NCI-H1048 (cell line): ENCODE measurements at places on chromosomes 12 and 14.

GRCh38 chr14:56241461-56241860 is 123.2 kb downstream of the PELI2 start:
- no peak for DNase-seq

DNA sequence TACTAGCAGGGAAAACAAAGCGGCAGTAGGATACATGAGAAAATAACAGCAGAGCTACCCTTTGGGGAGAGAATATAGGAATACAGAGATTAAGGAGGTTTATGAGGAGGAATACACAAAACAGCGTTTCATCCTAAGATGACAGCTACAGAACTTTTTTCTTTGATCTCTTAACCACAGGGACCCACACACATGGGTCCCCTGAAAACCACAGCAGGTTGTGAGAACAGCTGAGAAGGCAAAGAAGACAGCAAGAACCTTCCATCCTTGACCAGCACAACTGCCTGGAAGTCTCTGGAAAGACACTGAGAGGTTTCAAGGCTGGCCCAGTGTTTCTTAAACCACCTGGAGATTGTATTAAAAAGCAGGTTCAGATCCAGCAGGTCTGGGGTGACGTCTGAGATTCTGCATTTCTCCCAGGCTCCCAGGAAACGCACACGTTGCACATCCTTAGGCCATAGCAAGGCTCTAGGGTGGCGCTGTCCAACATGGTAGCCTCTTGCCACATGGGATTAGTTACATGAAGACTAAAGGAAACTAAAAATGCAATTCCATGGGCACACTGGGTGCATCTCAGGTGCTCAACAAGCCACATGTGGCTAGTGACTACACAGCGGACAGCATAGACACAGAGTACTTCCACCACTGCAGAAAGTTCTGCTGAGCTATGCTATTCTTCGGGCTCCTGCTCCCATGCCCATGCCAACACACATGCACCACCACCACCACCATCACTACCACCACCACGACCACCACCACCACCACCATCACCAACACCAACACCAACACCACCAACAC is 92.3 kb downstream of the FOXN3 start:
- DNase-seq: no peak

DNA sequence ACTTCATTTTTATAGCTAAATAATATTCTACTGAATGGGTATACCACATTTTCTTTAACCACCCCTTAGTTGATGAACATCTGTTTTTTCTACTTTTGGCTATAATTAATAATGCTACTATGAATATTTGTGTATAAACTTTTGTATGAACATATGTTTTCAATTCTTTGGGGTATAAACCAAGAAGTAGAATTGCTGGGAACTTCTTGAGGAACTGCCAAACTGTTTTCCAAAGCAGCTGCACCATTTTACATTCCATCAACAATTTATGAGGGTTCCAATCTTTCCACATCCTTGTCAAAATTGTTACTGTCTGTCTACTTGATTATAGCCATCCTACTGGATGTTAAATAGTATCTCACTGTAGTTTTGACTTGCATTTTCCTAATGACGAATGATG is 221.8 kb downstream of the PRKD1 start:
- no peak for DNase-seq

DNA sequence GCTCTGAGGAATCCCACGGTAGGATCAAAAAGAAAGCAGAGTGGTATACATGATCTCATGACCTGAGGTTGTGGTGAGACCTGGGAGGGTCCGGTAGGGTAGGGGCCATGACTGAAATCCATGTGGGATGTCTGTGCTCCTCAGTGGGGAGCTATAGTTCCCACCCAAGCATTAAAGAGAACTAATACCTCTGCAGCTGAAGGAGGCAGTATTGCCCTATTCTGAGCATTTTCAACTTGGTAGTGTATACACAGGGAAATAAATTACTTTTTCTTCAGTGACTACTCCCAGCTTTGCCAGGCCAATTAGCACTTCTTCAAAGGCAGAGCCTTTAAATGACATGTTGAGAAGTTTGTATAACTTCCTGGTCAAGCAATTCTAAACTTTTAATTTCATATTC is 613.8 kb downstream of the KCNH5 start:
- DNase-seq: no peak

- DNase-seq: no peak
These were observed 14.9 kb downstream of the DTX1 start for GRCh38 chr12:113071135-113072112.

DNA sequence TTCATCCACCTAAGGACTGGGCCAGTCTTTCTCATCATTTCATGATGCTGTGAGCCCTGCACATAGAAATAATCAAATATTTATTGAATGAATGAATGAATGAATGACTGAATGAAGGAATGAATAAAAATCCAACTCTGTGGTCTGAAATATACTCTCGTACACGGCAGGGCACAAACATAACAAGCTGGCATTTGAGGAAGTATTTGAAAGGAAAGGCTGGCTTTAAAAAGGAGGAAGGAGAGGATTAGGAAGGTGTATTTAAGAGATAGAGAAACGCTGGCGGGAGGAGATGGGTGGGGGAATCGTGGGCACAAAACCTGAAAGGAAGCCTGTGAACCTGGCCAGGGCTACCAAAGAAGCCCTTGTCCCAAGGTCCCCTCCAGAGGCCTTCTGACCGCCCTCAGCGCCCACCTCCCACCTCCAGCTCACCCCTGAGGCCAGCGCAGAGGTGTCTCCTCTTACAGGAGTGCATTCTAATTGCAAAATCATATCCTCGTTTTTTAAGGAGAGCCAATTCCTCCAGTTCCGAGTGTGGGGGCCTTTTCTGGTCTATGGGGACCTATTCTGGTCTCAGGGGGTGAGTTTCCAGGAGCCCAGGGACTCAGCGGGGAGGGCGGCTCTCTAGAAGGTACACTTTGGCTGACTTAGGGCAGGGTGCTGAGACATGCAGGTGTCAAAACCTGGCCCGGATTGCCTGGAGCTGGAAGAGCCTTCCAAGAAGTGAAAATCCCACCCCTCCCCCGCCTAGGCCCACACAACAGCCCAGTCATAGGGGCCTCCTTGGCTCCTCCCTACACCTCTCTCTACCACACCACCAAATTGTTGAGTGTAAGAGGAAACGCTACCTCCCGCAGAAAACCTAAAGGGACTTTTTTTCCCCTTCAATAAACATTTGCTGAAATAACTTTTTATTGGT is 8.7 kb upstream of the JDP2 start:
- DNase-seq: no peak

DNA sequence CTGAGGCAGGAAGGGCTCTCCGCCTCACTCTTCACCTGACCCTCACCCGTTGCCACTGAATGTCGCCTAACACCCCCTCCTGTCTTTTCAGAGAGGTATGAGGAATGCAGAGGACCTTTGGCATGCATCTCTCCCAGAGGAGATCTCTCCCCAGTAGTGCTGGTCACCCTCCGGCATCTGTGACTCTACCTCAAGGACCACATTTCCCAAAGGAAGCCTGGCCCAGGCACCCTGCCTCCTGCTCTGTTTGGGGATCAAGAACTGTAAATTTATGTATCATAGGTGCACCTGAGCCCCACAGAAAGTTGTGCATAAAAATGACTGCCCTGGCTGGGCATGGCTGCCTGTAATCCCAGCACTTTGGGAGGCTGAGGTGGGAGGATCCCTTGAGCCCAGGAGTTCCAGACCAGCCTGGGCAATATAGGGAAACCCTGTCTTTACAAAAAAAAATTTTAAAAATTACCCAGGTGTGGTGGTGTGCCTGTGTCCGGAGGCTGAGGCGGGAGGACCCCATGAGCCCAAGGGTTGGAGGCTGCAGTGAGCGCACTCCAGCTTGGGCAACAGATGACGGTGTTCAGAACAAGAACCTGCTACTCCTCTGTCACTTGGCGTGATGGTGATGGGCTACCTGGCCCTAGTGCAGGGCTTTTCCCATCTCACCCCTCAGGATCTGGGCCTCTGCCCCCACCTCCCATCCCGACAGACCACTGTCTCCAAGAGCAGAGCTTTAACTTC is 13.7 kb downstream of the TNFRSF1A start:
- no peak for DNase-seq

GRCh38 chr14:25680934-25681333 is 631.0 kb upstream of the STXBP6 start:
- DNase-seq: no peak

DNA sequence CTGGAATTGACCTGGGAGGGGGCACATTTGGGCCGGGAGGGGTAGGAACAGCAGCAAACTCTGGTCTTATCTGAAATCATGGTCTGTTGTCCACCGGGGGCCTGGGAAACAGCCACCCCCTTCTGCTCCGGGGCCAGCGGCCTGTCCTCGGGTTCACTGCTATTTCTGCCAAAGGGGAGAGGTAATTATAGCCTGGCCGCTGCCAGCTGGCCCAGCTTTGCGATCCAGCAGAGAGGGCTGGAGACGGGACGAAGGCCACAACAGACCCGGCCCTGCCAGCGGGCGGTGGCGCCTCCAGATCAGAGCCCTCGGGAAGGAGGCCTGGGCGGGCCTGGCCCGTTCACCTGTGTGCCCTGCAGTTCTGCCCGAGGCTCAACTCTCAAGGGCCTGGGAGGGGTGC is at the start of gene C14orf180:
TSS of gene C14orf180 (plus strand) at position 258 of the 400 bp plus-strand sequence. CDS start 6,667 bp downstream, outside the sequence.
- DNase-seq: no peak

GRCh38 chr12:65526311-65526710 is 247.8 kb downstream of the MSRB3 start:
- no peak for DNase-seq

DNA sequence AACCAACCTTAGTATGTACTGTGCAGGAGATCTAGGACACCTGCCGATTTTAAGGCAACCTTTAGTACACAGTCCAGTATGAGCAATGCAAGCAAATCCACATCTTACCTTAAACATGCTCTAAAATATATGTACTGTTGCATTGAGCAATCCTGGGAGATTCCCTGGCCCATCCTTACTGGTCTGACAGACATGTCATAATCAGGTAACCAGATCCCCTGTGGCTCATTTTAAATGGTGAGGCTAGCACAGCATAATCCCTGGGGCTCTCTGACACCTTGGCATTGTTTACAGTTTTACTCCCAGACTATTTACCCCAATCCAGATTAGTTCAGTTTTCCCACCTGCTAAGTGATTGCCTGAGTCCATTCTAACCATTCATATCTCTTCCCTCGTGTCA is 15.1 kb downstream of the BMAL2 start:
- no peak for DNase-seq

DNA sequence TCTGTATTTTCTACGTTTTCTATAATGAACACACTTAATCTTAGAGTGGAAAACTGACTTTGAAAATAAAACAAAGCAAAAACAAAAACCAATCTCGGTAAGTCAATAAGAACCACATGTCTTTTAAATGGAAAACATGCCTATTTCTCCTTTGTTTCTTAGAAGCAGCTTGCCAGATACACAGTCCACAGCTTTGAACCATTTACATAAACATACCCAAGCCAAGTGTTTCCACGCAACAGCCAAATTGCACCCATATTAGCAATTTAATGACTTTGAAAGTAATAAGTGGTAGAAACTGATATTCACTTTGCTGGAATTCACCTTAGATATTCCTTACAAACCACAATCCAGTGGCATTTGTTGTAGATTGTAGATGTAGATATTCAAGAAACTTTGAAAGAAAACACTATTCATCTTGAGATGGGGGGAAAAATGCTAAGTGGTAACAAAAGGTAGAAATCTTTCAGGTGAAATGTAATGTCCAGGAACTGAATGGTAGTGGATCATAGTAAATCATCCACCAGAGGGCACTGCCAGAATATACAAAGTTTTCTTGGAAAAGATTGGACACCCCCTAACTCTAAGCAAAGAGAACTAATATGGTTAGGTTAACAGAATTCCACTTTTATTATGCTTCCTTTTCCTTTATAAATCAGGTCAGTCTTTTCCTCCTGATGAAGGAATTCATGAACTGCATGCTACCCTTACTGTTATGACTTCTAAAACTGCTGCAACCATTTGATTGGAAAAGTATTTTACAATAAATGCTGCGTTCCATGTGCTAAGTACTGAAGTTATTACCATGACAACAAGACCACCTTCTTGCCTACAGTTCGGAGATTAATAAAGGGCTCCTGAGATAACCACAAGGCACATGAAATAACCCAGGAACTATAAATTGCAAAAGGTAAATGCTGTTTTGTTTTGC is 69.8 kb downstream of the RERG start:
- DNase-seq: no peak

DNA sequence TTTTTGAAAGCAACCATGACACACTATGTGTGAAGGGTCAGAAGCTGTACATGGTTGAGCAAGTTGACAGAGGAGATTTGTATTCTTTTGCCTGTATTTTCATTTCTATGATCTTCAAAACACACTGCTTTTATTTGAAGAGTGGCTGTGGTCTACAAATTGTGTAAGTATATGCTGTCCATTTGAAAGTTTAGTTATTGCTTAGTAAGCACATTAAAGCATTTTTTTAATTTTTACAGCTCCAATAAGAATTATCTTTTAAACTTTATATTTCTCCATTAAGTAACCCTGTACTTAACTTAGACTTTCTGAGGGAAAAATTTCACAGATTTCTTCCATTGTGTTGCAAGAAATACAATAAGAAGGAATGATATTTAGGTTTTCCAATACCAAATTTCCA is 915.2 kb downstream of the SLC6A15 start:
- DNase-seq: no peak

DNA sequence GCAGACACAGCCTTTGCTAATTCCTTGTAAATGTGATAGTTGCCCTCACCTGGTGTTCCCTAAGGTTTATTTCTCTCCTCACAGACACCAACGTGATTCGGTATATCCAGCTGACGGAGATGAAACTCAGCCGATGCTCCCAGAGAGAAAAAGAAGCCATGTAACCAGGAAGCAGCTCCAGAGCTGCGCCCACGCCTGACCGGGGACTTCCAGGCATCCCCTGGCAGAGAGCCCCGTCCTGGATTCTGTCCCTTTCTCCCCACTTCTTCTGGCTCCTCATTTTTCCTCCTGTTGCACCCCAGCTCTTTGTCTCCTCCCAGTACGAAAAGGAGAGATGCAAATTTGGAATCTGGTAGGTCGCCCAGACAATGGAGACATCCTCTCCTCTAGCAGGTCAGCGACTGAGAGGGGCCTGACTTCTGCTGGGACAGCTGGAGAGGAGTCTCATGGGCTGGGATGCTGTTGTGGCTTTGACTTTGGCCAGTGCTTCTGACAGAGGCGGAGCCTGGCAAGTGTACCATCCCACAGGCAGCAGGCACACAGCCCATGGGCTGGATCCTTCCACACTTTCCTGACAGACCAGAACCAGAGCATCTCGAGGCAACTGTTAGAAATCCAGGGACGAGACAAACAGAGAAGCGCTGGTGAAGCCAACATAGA is 29.4 kb downstream of the TTC9 start:
- no peak for DNase-seq

DNA sequence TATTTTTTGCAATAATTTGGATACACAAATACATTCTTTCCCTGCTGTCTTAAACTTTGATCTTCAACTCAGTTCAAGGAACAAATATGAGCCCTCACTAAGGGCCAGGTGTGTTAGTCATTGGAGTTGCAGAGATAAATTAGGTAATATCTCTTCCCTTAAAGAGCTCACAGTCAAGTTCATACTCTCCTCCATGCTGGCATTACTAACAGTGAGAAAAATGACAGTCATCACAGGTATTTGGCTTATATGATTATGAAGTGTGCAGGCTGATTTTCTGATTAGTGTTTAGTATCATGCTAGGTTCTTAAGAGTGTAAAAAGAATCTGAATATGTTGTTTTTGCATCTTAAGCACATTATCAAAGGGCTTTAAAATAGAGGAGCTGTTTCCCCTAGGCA is 594.7 kb downstream of the CCER1 start:
- DNase-seq: no peak
